ENCODE measurements at places on chromosomes 16 and 17.

DNA sequence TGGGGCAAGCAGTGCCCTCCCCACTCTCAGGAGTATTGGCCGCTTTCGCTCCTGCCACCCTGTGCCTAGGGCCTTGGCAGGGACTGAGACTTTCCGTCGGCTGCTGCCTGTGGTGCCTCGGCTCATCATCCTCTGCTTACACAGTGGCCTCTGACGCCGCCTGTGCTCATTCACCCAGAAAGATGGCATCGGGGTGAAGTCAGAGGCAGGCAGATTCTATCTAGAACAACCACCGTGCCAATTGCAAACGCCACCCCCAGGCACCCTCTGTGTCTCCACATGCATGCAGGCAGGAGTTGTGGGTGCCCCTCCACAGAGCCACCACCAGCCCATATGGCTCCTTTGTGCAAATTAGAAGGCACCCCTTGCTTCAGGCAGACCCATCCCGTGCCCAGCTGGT lies 154.2 kb upstream of the GSE1 start:
- DNase-seq, result no peak

DNA sequence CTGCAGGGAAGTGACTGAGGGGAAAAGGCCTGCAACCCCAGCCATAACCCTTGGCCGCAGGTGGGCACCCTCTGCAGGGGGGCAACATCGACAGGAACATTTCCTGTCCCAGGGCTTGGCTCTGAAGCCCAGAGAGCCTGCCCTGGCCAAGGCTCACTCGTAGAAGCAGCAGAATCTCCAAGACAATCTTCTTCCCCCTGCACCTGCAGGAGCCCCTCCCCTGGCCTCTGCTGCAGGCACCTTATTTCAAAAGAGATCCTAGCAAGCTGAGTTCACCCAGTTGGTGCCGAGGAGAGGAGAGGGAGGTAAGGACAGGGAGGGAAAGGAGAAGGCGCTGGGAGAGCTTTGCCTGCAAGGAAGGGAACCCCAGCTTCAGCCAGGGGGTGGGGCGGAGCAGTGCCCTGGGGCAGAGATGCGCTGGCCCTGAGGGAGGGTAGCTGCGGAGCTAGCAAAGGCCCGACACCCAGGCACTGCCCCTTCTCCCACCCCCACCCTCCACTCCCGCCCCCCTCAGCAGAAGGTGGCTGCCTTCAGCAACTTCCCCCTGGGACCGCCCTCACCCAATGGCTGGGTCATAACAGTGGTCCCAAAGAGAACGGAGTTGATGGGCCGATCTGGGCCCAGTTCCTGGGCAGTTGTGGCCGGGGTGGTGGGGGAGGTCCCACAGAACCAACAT lies 104.3 kb upstream of the TNRC6C start:
- DNase-seq, result no peak

GRCh38 chr16:47247690-47248089 lies 103.9 kb upstream of the NETO2 start:
- no peak for DNase-seq

DNA sequence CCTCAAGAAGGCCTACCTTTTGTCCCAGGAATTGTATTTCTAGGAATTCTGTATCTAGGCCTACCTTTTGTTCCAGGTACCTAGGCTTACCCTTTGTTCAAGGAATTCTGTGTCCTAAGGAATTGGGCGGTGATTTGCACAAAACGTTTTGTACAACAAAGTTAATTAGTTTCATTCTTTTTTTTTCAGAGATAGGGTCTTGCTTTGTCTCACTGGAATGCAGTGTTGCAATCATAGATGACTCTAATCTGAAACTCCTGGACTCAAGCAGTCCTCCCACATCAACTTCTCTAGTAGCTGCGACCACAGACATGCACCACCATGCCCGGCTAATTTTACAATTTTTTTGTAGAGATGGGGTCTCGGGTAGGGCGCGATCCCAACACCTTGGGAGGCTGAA lies 7.0 kb downstream of the CDR2L start:
- DNase-seq, result no peak

DNA sequence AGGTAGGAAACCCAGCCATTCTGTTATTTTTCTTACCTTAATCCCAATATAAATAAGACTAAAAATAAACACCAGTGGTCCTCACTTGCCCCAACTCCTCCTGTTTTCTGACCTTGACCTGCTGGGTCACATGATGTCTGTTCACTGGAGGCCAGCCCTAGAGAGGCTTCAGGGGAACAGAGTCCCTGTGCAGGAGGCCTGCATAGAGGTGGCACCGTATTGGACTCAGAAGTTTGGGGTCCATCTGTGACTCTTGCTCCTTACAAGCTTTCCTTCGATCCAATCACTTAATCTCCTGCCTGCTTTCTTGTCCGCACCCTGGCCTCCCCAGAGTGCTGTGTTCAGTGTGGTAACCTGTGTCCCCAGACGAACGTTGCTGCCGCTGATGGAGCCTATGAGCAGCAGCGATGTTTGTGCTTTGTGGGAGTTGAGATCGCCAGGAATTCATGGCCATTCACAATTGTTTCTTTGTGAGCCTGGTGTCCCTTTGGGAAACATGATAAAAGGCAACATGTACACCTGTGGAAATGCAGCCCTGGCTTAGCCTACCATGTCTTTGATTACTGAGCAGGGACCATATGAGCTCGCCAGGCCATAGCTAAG lies 4.7 kb downstream of the IGSF6 start:
- DNase-seq, result no peak

DNA sequence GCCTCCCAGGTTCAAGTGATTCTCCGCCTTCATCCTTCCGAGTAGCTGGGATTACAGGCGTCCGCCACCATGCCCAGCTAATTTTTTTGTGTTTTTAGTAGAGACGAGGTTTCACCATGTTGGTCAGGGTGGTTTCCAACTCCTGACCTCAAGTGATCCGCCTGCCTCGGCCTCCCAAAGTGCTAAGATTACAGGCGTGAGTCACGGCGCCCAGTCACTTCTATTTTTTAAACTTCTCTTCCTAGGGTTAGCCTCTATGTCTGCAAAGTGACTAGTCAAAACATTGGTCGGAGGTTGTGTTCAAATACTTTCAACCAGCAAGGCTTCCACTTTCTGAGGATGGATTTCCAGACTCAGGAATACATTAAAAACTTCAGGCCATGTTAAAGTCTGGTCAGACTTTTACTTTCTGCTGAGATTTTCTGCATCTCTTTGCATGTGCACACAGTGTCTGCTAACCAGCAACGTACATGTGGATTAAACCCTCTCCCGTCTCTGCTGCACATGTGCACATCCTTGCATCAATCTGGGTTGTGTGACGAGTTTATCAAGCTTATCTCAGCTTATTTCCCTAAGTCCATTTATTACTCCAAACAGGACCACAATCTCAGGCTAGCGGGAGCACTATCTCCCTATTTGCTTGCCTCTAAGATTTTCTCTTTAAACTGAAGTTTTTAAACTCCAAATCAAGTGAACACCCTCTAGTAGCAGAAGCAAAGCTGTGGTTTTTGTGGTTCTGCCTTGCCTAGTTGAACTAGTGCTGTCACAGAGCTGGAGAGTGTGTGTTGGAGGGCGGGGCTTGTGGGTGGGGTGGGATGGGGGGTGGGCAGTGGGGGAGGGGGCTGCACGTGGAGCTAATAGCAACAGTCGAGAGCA lies 525.2 kb upstream of the GOT2 start:
- DNase-seq, result no peak

DNA sequence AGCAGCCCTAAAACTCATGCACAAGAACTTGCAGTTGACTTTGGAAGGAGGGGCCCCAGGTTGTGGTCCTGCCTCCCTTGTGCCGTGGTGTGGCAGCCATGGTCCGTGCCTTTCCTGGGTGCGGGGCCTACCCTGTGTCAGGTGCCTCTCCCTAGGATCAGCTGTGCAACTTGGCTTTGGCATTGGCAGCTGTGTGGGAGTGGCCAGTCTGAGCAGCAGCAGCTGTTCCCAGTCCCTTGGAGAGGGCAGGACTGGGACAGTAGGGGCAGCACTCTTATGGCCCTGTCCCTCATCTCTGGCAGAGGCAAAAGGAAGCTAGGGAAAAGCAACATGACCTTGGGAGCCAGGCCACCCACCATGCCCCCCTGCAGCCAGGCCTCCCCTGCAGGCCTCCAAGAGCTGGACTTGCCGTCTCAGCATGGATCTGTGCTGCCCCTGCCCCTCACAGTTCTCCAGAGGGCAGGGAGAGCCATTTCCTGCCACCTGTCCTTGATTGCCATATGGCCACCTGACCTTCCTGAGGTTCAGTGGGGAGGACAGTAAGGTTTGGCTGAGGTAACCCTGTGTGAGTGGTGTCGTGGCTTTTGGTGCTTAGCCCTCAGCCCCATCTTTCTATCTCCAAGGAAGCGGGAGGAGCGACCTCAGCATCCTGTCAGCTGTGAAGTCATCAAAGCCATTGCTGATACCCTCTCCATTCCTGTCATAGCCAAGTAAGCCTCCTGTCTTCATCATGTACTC lies 15.5 kb upstream of the NFATC3 start:
- no peak for DNase-seq

DNA sequence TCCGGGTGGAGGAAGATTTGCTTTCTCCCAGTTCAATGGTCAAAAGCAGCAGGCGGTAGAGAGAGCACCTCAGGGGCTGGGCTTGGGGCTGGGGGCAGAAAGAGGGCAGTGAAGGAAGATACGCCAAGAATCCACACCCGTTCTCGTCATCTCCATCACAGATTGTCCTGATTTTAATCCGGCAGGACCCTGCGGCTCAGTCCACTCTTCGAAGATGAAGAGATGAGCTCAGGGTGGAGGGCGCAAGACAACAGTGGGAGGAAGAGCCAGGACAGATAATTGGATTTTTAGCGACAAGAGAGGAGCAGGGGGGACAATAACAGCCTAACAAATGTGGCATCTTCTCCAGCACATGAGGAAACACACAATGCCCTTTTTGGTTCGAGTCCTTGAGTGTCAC lies 165.9 kb downstream of the SDK2 start:
- DNase-seq, result no peak

- DNase-seq, result no peak
Observed at GRCh38 chr17:75380315-75380714, 25.2 kb downstream of the GRB2 start.

DNA sequence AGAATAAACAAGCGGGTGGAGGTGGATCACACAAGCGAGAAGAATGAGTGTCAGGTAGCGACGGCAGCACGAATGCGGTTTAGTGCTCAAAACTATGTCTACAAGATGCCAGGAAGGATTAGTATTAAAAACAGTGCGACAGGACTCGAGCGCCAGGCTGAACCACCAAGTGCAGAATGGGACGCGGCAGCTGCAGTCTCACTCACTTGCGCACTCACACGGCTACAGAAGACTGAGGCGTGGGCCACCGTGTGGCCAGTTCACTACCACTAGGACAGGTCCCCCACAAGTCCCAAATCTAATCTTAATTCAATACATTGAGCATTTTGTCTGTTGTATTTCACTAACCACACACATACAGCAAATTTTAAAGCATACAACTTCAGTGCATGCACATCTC lies 35.7 kb upstream of the TRAP1 start:
- DNase-seq, result no peak

- no peak for DNase-seq
Observed at GRCh38 chr17:39666231-39666600, 1.1 kb downstream of the TCAP start.

DNA sequence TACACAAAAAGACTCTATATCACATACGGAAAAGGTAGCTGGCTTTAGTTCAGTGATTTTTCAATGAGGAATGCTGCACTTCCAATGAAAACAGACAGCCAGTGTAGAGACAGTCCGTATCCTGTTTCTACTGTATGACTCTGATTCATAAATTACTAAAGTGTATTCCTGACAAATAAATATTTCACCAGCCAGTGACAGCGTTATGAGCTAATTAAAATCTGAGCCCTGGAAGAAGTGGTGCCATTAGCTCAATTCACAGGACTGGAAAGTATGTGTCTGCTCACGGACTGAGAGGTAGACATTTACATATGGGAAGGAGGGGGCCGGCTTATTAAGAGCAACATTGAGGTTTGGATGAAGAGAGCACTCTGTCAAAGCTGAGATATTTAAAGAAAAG lies 207.9 kb upstream of the RBFOX1 start:
- DNase-seq, result no peak

- no peak for DNase-seq
Observed at GRCh38 chr17:68293490-68294195, 2.3 kb downstream of the ARSG start.

DNA sequence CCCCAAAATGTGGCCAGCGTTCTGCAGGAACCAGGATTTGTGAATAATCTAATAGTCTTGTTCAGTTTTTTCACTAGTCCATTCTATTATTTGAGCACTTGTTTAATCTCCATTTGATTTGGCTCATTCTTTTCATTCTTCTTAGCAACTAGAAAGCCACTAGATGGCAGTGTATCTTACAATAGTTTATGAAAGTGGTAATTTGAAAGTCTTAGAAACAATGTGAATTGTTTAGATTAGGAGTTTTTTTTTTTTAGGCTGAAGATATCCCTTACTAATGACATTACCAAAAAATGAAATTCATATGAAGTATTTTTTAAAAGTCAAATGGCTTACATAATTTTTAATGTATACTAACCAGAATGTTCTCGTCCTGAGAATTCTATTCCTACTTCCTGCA lies 6.7 kb downstream of the ERI2 start:
- no peak for DNase-seq

- no peak for DNase-seq
Observed at GRCh38 chr17:77438241-77439188, 297.7 kb downstream of the SEC14L1 start.

- DNase-seq, result no peak
Observed at GRCh38 chr16:31052114-31052513, 18.8 kb downstream of the STX4 start.

DNA sequence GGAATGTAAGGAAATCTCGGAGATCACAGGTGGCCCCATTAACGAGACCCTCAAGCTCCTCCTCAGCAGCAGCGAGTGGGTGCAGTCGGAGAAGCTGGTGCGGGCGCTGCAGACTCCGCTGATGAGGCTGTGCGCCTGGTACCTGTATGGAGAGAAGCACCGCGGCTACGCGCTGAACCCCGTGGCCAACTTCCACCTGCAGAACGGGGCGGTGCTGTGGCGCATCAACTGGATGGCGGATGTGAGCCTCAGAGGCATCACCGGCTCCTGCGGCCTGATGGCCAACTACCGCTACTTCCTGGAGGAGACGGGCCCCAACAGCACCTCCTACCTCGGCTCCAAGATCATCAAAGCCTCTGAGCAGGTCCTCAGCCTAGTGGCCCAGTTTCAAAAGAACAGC lies 16.2 kb downstream of the MLYCD start:
- DNase-seq, result no peak

DNA sequence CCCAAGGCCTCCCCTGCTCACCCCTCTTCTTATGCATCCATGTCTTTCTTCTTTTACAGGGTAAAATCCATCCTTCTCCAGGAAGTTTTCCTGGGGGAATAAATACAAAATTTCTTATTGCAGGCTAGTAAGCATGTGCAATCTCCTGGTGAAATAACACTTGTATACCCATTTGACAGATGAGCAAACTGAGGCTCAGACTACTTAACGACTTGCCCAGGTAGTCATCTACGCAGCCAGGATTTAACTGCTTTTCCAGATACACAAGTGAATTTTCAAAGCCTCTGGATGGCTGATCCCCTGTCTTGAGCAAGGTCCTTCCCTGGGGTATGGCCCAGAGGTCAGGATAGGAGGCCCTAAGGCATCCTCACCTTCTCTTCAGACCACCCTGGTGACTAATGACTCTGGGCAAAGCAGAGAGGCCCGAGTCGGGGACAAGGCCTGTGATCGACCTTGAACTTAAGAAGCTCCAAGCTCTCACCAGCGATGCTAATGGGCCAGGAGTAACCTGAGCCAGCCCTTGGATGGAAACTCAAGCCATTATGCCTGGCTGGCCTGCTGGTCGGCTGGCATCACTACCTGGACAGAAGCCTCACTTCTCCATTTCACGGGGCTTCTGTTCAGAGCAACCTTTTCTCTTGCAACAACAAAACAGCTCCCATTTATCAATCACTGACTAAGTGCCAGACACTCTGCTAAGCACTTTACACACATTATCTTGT lies 33.1 kb downstream of the ZNF423 start:
- no peak for DNase-seq

- DNase-seq, result peak; percentile 81
Observed at GRCh38 chr17:38584350-38584925, 21.3 kb downstream of the SRCIN1 start.

Data from Peyer's patch (tissue), 4 donors.